ENCODE measurements at places on chromosomes 2 and 18. TPM values are rescaled to one million over a fixed set of nuclear protein-coding genes. Genes with fewer than 3 reads are reported as not detected.

SULT1C4 gene
- 0.26 TPM for total RNA-seq

C2orf72 gene
- 0.33 TPM for total RNA-seq

- peak overlapping the region; percentile 83 for H3K4me3 ChIP-seq
- H3K27me3 ChIP-seq, result no peaks in the 10 kb centered on the region
- peaks cover 11% of the 10 kb centered on the region for H3K4me1 ChIP-seq
- no peak for DNase-seq
These were observed 433 bp downstream of the NPC1 start for GRCh38 chr18:23585897-23586248.

- H3K27me3 ChIP-seq, result no peaks in the 10 kb centered on the region
- no peak overlapping the region for H3K27ac ChIP-seq
- H3K4me3 ChIP-seq, result no peak overlapping the region
- no peaks in the 10 kb centered on the region for H3K4me1 ChIP-seq
- DNase-seq, result no peak
These were observed 2063.5 kb downstream of the SUCLG1 start for GRCh38 chr2:82395531-82395930.

- DNase-seq, result no peak
- H3K36me3 ChIP-seq, result no peaks in the 10 kb centered on the region
- H3K27ac ChIP-seq, result no peak overlapping the region
- H3K4me1 ChIP-seq, result no peaks in the 10 kb centered on the region
- no peak overlapping the region for H3K4me3 ChIP-seq
These were observed 59.9 kb upstream of the CYRIA start for GRCh38 chr2:16725549-16725948.

GRCh38 chr2:2731101-2731815, 400.2 kb upstream of the MYT1L start:
- no peak for DNase-seq
- no peak overlapping the region for H3K27ac ChIP-seq
- H3K4me1 ChIP-seq, result no peaks in the 10 kb centered on the region
- no peak overlapping the region for H3K4me3 ChIP-seq
- no peaks in the 10 kb centered on the region for H3K36me3 ChIP-seq

GRCh38 chr2:38200598-38200997, 124.6 kb upstream of the CYP1B1 start:
- H3K27me3 ChIP-seq, result no peaks in the 10 kb centered on the region
- H3K27ac ChIP-seq, result no peak overlapping the region
- H3K36me3 ChIP-seq, result no peaks in the 10 kb centered on the region
- DNase-seq, result no peak
- no peak overlapping the region for H3K4me3 ChIP-seq
- H3K4me1 ChIP-seq, result no peaks in the 10 kb centered on the region

Data from fibroblast of lung (primary cell).